Stimulated activated CD4-positive, alpha-beta T cell treated with anti-CD3 and anti-CD28 coated beads, TNF-alpha, amount 100 ng/mL, for 1 hour (primary cell): ENCODE measurements at places on chromosomes 3 and 15.

GRCh38 chr3:123229145-123229544 is 27.4 kb downstream of the SEC22A start:
- DNase-seq, result no peak

- no peak for DNase-seq
These were observed 156.8 kb upstream of the ICE2 start for GRCh38 chr15:60635507-60636352.

GRCh38 chr3:111610612-111611054 is 15.5 kb upstream of the ZBED2 start:
- DNase-seq, result no peak

GRCh38 chr3:138114431-138114918 is 933 bp downstream of the DZIP1L start:
- DNase-seq, result no peak

DNA sequence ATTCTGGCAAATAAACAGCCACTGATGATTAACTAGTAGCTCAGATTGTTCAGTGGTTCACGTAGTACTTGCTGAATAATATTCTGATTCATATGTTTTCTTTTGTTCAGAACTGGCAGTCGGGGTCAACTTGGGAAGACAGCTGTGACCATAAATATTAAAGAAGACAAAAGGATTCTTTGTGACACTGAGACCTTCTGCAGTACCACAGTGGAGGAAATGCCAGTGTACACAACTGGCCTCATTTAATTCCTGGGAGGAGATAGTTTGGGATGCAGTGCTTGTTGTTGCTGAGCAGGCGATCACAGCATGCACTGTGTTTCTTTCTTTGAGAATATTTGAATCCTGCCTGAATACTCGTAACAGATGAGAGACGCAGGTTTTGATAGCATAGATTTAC is 26.7 kb upstream of the MCF2L2 start:
- DNase-seq, result no peak

DNA sequence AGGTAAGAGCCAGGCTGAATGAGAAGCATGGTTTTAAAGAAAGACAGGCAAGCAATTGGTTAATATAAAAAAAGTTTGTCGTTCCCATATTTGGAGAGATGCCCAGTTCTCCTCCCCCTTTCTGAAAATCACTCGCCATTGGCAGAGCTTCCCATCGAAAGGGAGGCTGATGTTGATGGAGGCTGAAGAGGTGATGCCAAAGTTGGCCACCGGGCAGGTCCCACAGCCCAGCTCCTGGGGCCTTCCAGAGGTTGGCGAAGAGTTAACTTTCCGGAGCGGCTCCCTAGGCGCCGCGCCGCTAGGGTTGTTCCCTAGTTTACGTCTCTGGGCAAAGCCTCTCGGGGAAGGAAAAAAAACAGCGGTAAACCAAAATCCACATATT is 793 bp downstream of the PCOLCE2 start:
- DNase-seq, result no peak
